ENCODE measurements at places on chromosomes 1 and 21. TPM values are rescaled to one million over a fixed set of nuclear protein-coding genes. Genes with fewer than 3 reads are reported as not detected.

The RIMKLA gene
- not detected for total RNA-seq

The ADCY10 gene
- total RNA-seq, result not detected

The PLCH2 gene
- 0.32 TPM for total RNA-seq

The ZFP69 gene
- total RNA-seq, result 3.2 TPM

The NFIA gene
- 47.0 TPM for total RNA-seq

The TCHH gene
- not detected for total RNA-seq

The ACBD3 gene
- 36.4 TPM for total RNA-seq

The TNNI3K gene
- total RNA-seq, result not detected

The SPOCD1 gene
- 0.27 TPM for total RNA-seq

The FCMR gene
- not detected for total RNA-seq

The TEDDM1 gene
- not detected for total RNA-seq

The ZNF648 gene
- total RNA-seq, result not detected

The RAP1GAP gene
- 0.20 TPM for total RNA-seq

The TMOD4 gene
- 1.4 TPM for total RNA-seq

The SLC25A34 gene
- total RNA-seq, result 0.76 TPM

The LRRC3 gene
- 4.2 TPM for total RNA-seq

The AMY2A gene
- total RNA-seq, result not detected

The HSD3B2 gene
- total RNA-seq, result not detected

The KCNJ9 gene
- not detected for total RNA-seq

The FMO5 gene
- 0.60 TPM for total RNA-seq

The NIBAN1 gene
- 2.8 TPM for total RNA-seq

The GPR25 gene
- total RNA-seq, result not detected

The HSF2BP gene
- 0.67 TPM for total RNA-seq

The SPRR5 gene
- not detected for total RNA-seq

Data from endothelial cell of umbilical vein (primary cell).